Mesothelial cell of epicardium (in vitro differentiated cells): ENCODE measurements at places on chromosomes 7 and 10.

- no peak for DNase-seq
These were observed 197.3 kb downstream of the PRPF18 start for GRCh38 chr10:13784067-13784466.

- no peak for DNase-seq
These were observed 181.8 kb downstream of the KIAA1217 start for GRCh38 chr10:24390746-24391145.

DNA sequence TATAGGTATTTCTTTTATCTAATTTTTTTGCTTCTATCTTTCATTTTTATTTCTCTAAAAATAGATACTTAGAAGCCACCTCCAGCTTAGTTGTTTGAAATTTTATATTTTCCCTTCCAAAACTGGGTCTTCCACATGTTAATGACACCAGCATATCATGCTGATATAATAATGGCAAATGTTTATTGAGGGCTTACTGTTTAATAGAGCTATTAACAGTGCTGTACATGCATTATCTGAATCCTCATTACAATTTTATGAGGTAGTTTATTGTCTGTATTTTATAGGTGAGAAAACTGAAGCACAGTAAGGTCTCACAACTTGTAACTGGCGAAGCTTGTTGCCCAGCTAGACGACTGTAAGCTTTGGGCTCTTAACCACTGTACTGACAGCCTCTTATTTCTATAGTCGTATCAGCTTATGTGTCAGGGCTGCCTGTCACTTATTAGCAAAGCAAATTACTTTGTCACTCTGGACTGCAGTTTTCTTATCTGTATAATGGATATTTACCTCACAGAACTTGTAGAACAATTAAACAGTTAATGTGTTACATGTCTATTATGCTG, 51.2 kb downstream of the ANKIB1 start:
- no peak for DNase-seq

DNA sequence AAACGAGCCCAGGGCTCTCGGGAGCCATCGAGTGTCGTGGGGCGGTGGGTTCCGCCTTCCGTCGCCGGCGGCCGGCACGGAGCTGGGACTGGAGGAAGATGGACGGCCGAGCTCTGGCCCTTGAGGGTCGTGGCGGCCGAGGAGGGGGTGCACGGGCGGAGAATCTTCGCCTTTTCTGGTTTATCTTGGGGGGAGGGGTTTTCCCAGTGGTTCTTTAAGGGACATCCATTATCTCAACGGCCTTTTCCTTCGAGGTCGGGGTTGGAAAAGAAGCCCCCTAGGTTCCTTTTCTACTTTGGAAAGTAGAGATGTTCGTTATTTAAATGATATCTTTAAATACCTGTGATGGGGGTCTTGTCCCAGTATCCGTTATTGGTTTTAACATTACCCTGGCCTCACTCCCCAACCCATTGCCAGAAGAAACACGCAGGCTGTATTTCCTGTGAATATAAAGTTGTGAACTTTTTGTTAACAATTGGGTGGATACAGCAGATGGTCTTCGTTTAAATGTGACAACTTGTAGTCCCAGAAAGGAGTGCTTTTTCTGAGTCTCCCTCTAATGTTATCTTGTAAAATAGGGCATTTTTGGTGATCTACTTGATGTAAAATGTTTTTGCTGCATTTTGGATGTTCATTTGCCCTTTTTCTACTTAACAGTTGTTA, 765 bp downstream of the CCAR1 start:
- no peak for DNase-seq

- no peak for DNase-seq
These were observed 98.0 kb downstream of the ZMIZ1 start for GRCh38 chr10:79166741-79167140.

- no peak for DNase-seq
These were observed 53.0 kb downstream of the CROT start for GRCh38 chr7:87398446-87398845.
